Fibroblast of skin of right quadriceps (primary cell): ENCODE measurements at places on chromosomes 11 and 22.
A peak's percentile ranks its signal among the peaks of the same experiment; 100 is the strongest.

GRCh38 chr11:124875943-124876817, 10.9 kb downstream of the ROBO3 start:
- peak; percentile 95 for DNase-seq

DNA sequence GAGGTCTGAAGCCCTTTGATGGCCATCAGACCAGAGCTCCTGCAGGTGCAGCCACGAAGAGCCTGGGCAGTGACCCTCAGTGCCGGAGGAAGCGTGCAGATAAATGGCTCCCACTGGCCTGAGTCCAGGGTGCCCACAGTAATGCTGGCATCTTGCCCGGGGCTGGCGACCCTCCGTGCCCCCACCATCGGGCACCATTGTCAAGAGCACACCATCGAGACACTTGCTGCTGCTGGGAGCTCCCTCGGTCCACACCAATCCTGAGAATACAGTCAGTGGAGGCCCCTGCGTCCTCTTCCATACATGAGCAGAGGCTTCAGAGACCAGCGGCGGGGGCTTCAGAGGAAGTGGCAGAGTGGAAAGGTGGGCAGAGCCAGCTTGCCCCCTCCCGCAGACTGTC, 1448.3 kb downstream of the BRD1 start:
- no peak for DNase-seq

GRCh38 chr11:102253020-102253715, 64.1 kb upstream of the BIRC3 start:
- no peak for DNase-seq

- peak; percentile 80 for DNase-seq
These were observed 75.5 kb downstream of the MICAL2 start for GRCh38 chr11:12185914-12186313.

DNA sequence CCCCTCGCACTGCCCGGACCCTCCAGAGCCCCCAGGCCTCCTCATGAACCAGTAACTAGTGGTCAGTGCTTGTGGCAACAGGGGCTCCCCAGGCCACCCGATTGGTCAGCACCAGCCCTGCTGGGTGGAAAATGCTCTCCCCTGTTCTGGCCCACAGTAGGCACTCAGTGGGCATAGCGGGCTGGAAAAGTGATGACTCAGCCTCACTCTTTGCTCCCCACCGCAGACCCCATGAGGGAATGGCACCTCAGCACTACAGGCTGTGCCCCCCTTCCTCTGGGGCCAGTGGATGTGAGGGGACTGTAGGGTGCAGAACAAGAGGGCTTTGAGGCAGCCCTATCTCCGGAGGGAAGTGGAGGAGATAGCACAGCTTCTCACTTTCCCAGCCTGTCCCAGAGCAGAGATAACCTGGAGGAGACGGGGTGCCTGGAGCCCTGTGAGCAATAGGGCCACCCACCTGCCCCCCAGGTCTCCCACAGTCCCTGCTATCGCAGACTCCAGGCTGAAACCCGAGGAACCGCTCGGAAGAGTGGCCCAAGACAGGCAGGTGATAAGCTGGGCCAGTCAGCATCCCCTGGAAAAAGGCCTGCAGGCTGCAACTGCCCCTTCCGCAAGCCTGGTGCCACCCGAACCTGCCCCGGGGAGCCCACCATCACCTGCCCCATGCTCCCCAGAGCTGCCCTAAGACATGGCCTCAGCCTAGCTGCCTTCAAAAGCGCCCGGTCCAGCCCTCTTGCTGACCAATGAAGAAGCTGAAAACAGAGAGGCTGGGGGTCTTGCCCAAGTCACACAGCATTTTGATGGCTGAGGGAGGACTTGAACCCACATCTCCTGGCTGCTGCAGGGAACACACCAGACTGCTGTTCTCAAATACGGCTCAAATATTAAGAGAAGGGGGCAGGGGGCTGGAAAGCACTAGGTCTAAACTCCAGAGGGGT, 29.4 kb upstream of the PDGFB start:
- DNase-seq: no peak

GRCh38 chr11:111633756-111634362, 31.6 kb downstream of the SIK2 start:
- peak; percentile 31 for DNase-seq
